ENCODE measurements at places on chromosomes 1 and 21. TPM values are rescaled to one million over a fixed set of nuclear protein-coding genes. Genes with fewer than 3 reads are reported as not detected.
A peak's percentile ranks its signal among the peaks of the same experiment; 100 is the strongest.

Gene EPHA10
- total RNA-seq: 0.33 TPM

GRCh38 chr1:227317523-227318015, 723 bp downstream of the CDC42BPA start:
- peaks cover 6% of the 10 kb centered on the region for H3K4me1 ChIP-seq
- no peaks in the 10 kb centered on the region for H3K36me3 ChIP-seq
- peak overlapping the region; percentile 95 for H3K4me3 ChIP-seq
- no peaks in the 10 kb centered on the region for H3K27me3 ChIP-seq
- DNase-seq: peak; percentile 51
- peak overlapping the region; percentile 93 for H3K27ac ChIP-seq

GRCh38 chr1:112997781-112998180, 41.8 kb upstream of the SLC16A1 start:
- no peak overlapping the region for H3K4me3 ChIP-seq
- no peaks in the 10 kb centered on the region for H3K4me1 ChIP-seq
- no peaks in the 10 kb centered on the region for H3K36me3 ChIP-seq
- H3K27me3 ChIP-seq: no peaks in the 10 kb centered on the region
- no peak for DNase-seq

DNA sequence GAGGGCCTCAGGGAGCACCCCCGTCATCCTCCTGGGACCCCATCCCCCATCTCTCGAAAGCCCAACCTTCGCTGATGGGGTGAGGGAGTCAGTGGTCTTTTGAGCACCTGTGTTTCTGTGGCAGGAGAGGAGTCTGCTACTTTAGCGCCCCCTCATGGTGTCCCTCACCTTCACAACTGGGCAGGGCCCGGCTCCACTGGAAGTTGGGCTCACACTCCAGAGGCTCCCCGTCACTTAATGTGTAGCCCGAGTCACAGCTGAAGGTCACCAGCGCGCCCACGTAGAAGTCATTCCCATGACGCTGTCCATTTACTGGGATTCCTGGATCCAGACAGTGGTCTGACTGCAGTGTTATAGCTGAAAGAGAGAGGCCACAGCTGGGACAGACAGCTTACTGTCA, 139.5 kb upstream of the HMGB4 start:
- DNase-seq: no peak
- no peaks in the 10 kb centered on the region for H3K36me3 ChIP-seq
- H3K27ac ChIP-seq: no peak overlapping the region

DNA sequence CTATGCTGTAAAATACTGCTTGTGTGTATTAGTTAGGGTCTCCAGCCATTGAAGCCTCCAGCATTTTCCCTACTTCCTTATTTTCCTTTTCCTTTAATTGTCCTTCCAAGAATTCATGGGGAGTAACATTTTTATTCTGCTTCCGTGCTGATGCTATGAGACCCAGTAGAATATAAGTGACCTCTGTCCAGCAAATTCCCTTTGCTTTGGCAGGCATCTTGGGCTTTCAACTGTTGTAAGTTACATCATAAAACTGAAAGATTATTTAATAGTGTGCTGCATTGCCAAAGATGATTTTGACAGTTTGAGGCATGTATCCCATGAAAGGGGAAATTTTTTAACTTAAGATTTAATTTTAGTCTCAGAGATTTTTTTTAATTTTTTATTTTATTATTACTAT, 48.1 kb upstream of the B3GALT2 start:
- H3K4me3 ChIP-seq: no peak overlapping the region
- DNase-seq: no peak
- H3K4me1 ChIP-seq: no peaks in the 10 kb centered on the region
- no peaks in the 10 kb centered on the region for H3K27me3 ChIP-seq
- no peak overlapping the region for H3K27ac ChIP-seq

- no peak overlapping the region for H3K27ac ChIP-seq
- H3K27me3 ChIP-seq: no peaks in the 10 kb centered on the region
- H3K36me3 ChIP-seq: no peaks in the 10 kb centered on the region
- no peak for DNase-seq
These were observed 221.3 kb upstream of the KCTD3 start for GRCh38 chr1:215345766-215346165.

DNA sequence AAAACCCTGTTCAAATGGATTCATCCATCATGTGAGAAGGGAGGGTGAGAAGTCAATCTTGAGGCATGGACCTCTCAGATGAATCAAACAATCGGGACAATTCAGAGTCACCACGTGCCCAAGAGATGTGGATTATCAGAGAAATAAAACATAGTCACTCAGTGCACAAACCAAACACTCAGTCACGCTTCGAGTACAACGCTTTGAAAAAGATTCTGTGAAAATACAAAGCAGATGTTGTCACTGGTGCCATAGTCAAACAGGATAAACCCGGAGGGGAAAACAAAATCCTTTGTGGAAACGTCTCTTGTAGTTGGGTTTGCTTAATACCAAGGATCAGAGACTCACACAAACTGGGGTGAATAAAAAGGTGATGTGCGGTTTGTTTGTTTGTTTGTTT, 188.4 kb downstream of the RRAGC start:
- no peaks in the 10 kb centered on the region for H3K4me1 ChIP-seq
- no peaks in the 10 kb centered on the region for H3K27me3 ChIP-seq
- H3K4me3 ChIP-seq: no peak overlapping the region
- no peak overlapping the region for H3K27ac ChIP-seq
- DNase-seq: no peak

Gene CTTNBP2NL
- 8.3 TPM for total RNA-seq

- no peaks in the 10 kb centered on the region for H3K4me1 ChIP-seq
- no peaks in the 10 kb centered on the region for H3K36me3 ChIP-seq
- no peak overlapping the region for H3K4me3 ChIP-seq
- H3K27me3 ChIP-seq: no peaks in the 10 kb centered on the region
- H3K27ac ChIP-seq: no peak overlapping the region
- DNase-seq: no peak
These were observed 144.3 kb downstream of the CD247 start for GRCh38 chr1:167373986-167374385.

Gene COL16A1
- total RNA-seq: 19.3 TPM

- peaks cover 58% of the 10 kb centered on the region for H3K27me3 ChIP-seq
- no peak for DNase-seq
- H3K4me1 ChIP-seq: peaks cover 2% of the 10 kb centered on the region
- H3K27ac ChIP-seq: no peak overlapping the region
- no peak overlapping the region for H3K4me3 ChIP-seq
These were observed 3.4 kb downstream of the RUNX3 start for GRCh38 chr1:24926563-24927249.

DNA sequence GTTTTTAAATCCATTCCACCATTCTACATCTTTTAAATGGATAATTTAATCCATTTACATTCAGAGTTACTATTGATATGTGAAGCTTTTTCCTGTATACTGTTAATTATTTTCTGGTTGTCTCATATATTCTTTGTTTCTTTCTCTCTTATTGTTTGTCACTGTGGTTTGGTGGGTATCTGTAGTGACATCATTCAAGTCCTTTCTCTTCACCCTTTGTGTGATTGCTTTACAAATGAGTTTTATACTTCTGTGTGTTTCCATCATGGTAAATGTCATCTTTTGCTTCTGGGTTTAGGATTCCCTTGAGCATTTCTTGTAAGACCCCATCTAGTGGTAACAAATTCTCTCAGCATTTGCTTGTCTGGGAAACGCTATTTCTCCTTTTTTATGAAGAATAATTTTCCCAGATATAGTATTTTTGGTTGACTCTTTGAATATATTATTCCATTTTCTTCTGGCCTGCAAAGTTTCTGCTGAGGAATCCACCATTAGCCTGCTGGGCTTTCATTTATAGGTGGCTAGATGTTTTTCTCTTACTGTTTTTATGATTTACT, 10.2 kb downstream of the LY9 start:
- no peak for DNase-seq
- no peaks in the 10 kb centered on the region for H3K4me1 ChIP-seq
- no peak overlapping the region for H3K4me3 ChIP-seq
- H3K27me3 ChIP-seq: no peaks in the 10 kb centered on the region
- no peak overlapping the region for H3K27ac ChIP-seq

GRCh38 chr1:79517470-79518224, 511.1 kb upstream of the ADGRL4 start:
- no peaks in the 10 kb centered on the region for H3K27me3 ChIP-seq
- no peak for DNase-seq
- H3K36me3 ChIP-seq: no peaks in the 10 kb centered on the region
- no peaks in the 10 kb centered on the region for H3K4me1 ChIP-seq

- H3K27ac ChIP-seq: no peak overlapping the region
- no peak for DNase-seq
- no peaks in the 10 kb centered on the region for H3K4me1 ChIP-seq
- peaks cover 26% of the 10 kb centered on the region for H3K27me3 ChIP-seq
- H3K36me3 ChIP-seq: no peaks in the 10 kb centered on the region
These were observed 237.4 kb downstream of the LMX1A start for GRCh38 chr1:165119086-165119485.

DNA sequence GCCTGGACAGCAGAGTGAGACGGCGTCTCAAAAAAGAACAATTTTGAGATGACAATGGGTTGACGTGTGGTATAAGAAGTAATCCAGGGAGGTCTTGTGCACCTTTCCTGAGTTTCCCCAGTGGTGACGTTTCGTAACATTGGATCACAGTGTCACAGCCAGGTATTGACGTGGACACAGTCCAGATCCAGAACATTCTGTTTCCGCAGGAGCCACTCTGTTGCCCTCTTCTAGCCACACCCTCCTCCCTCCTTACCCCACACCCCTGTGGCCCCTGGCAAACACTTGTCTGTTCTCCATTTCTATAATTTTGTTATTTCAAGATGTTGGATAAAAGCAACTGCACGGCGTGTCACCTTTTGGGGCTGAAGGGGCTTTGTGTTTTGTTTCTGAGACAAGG, 6.5 kb upstream of the TRAPPC10 start:
- no peaks in the 10 kb centered on the region for H3K36me3 ChIP-seq
- H3K4me1 ChIP-seq: no peaks in the 10 kb centered on the region
- DNase-seq: no peak
- H3K4me3 ChIP-seq: no peak overlapping the region
- H3K27ac ChIP-seq: no peak overlapping the region
- no peaks in the 10 kb centered on the region for H3K27me3 ChIP-seq

- peak; percentile 52 for DNase-seq
- H3K27me3 ChIP-seq: no peaks in the 10 kb centered on the region
- no peaks in the 10 kb centered on the region for H3K36me3 ChIP-seq
- H3K4me3 ChIP-seq: no peak overlapping the region
- H3K27ac ChIP-seq: no peak overlapping the region
These were observed 90.8 kb downstream of the DDAH1 start for GRCh38 chr1:85374160-85374559.

DNA sequence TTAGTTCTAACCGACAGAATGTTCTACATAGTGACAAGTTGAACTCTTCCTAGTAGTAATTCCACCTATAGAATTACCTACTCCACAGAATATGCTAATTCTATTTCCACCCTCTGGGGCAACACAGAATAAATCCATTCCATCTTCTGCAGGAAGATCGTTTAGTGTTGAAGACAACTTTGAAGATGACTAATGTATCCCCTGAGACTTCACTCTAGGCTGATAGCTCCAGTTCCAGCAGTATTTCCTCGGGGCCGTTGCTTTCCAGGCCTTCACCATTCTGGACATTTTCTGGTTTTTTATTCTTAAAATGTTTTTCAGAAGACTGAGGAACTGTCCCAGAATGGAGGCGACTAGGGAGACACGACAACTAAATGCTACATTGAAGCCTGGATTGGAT, 61.0 kb upstream of the CSF1 start:
- H3K4me3 ChIP-seq: no peak overlapping the region
- no peak for DNase-seq
- H3K27ac ChIP-seq: no peak overlapping the region

DNA sequence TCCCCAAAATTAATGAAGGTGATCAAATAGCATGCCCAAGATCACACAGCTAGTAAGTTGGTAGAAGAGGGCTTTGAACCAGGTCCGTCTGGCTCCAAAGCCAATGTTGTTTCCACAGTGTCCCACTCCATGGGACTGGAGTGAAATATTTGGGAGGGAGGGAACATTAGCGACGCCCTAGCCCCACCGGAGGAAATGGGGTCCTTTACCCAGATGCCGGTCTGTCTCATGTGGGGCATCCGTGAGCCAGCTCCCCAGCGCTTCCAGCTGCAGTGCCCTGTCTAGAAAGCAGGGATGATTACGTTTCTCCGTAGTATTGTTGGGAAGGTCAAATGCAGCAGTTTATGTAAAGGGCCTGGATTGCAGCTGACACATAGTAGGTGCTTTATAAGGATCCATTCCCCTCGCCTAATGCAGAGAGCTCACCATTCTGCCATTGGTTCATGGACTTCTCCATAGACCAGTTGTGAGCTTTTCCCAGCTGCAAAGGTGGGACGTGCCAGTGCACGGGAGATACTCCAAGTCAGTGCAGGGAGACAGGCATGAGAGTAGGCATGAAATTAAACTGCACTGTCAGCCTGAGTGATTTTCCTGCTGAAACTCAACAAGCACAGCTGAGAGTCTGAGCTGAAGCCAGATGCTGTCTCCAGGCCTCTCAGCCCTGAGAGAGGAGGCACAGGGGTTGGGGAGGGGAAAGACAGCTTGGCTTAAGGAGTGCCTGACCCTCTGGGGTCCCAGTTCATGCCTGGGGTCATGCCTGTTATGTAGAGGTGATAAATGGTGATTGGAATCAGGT, 24.7 kb downstream of the QSOX1 start:
- no peak for DNase-seq
- H3K36me3 ChIP-seq: peaks cover 8% of the 10 kb centered on the region
- H3K27ac ChIP-seq: no peak overlapping the region

DNA sequence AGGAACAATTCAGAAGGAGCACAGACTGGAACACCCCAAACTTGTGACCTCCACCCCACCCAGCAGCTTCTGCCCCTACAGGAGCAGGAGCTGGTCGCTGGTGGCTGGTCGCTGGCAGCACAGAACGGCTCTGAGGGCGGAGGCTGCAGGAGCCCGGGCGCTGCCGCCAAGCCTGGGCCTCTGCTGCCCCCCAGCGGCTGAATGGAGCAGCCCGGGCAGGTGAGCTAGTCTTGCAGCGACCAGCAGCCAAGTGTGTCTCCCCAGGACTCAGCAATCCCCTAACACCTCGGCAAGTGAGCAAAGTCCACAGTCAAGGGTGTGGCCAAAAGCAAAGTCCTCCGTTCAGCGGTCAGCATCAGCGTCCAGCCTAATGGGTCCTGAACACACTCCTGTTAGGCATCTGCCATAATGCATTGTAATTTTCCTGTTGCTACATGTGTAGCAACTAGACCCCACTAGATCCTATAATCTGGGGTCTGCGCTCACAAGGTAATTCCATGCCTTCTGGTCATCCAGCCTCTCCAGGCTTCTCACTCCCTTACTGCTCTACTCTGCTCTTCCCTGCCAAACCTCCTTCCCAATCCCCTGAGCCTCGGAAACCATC, 12.1 kb upstream of the GJB5 start:
- no peaks in the 10 kb centered on the region for H3K36me3 ChIP-seq
- no peaks in the 10 kb centered on the region for H3K27me3 ChIP-seq
- no peak overlapping the region for H3K4me3 ChIP-seq
- no peaks in the 10 kb centered on the region for H3K4me1 ChIP-seq

DNA sequence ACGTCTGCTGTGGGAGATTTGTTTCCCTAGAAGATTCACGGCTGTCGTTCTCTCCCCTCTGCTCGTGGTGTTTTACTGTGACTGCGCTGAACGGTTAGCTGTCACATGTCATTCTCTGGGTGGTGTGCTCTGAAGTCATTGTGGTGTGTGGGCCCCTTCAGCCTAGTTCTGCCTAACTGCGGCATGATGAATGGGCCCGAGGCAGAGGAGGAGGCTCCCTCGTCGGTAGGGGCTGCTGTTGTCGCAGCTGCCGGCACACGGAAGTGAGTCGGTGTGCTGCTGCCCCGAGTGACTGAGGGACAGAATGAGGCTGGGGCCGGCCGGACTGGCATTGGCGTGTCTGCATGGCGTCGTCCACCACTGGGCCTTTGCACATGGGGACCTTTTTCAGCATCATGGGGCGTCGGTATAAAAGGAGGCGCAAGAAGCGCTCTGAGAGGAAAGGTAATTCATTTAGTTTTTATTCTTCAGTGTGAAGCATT, 77.9 kb downstream of the ADARB1 start:
- H3K4me3 ChIP-seq: no peak overlapping the region
- peak overlapping the region; percentile 39 for H3K27ac ChIP-seq
- peaks cover 12% of the 10 kb centered on the region for H3K4me1 ChIP-seq
- no peaks in the 10 kb centered on the region for H3K27me3 ChIP-seq
- H3K36me3 ChIP-seq: no peaks in the 10 kb centered on the region

All from adrenal gland (tissue), 19 donors.